NT2/D1 (cell line): ENCODE measurements at places on chromosomes 5 and 9.

GRCh38 chr9:8309258-8309657, 509.7 kb upstream of the DMAC1 start:
- no peak for DNase-seq

DNA sequence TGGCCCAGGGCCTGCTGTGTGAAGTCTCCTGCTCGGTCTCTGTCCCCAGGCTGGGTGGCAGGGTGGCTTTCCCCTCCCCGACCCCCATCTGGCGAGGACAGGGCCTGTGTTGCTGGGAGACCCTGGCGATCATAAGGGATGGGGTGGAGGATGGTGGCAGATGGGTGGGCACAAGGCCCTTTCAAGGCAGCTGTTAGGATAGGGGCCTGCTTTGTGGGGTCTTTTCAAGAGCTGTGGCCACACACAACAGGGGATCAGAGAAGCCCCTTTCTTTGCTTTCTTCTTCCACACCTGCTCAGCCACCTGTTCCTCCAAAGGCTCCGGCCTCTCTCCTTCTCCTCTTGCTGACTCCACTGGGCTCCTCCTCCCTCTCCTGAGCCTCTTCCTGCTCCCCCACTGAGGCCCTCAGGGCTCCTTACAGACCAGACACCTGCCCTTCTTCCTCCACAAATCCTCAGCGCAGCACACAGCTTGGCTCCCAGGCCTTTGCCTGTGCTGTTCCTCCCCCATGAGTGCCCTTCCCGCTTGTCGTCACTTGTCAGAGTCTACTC, 15.0 kb upstream of the NEURL1B start:
- no peak for DNase-seq

GRCh38 chr9:83932011-83932410, 10.8 kb upstream of the KIF27 start:
- DNase-seq: no peak

- peak; percentile 13 for DNase-seq
These were observed 151.5 kb downstream of the TAF11L14 start for GRCh38 chr5:17785774-17786173.

DNA sequence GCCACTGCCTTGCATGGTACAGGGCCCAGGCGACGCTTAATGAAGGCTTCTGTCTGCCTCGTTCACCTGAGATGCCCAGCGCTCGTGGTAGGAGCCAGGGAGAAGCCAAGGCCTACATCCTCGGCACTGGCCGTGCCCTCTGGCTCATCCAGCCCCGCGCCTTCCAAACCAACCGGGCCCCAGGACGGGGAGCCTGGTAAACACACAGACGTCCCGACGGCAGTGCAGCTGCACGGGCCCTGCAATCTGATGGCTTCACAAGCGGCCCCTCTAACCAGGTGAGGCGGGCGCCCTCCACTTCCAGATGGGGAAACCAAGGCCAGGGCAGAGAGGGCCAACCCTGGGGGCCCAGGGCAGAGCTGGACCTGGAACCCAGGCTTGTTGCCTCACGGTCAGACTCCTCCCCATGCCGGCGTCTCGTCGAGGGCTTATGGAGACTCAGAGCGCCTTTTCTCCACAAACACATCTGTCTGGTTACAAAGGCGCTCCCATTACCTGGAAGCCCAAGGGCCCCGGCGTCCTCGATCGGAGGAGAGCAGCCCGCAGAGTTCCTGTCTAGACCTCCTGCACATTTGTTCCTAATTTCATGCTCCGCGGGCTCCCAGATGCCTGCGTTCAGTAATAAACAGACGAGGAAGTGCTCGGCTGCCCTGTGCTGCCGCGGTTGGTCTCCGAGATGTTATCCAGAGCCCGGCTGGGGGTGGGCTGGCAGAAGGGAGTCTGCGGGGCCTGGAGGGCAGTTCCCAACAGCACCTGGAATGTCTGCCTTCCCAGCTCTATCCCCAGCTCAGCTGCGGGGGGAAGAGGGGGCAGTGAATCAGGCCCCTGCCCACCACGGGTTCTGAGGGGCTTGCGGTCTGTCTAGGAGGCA, 23.5 kb downstream of the FAM163B start:
- no peak for DNase-seq

DNA sequence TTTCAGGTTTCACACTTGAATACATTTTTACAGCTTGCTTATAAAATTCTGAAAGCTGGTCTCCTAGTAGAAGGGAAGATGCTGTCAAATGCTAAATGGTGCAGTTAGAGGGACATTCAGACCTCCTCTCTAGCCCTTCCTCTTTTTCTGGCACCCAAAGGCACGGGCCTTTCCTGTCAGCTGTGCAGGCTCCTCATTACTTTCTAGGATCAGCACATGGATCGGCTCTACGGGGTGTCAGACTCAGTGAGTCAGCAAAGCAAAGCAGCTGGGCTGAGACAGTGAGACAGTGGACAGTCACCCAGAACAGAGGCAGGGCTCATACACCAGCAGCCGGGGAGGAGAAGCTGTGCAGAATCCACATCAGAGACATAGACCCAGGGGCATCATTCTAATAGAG, 80.0 kb upstream of the TNC start:
- no peak for DNase-seq

DNA sequence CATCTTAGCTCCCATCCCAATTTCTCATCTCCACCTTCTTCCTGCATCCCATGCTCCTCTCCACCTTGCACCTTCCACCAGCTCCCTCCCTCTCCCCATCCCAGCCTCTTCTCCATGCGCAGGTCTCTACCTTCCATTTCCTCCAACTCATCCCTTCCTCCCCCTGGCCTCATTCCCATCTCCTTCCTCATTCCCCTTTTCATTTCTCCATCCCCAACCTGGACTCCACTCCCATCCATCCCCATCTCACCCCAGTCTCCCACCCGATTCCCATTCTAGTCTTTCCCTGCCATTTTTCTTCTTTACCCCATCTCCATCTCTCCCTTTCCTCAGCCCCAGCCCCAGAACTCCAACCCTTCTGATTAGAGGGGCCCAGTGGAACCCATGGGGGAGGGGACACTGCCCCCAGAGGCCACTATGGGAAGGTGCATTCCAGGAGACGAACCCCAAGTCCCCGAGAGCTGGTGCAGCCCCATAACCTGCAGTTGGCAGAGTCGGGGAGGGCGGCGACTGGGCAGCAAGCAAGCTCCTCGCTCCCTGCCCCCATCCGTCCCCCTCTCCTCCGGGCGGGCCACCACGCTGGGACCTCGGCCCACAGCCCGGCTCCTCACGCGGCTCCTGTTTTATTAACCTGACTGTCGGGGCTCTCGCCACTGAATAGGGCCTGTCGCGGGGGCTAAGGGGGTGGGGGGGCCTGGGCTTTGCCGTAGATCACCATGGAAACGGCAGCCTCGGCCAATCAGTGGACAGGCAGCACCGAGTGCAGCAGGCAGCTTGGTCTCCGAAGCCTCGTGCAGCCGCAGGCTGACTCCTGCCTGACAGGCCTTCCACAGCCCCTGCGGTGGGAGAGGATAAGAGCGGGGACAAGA, 66.7 kb downstream of the PCDH1 start:
- no peak for DNase-seq

GRCh38 chr5:172770374-172770674, 671 bp downstream of the DUSP1 start:
- no peak for DNase-seq

GRCh38 chr5:43561356-43561755, 4.5 kb upstream of the PAIP1 start:
- DNase-seq: no peak

DNA sequence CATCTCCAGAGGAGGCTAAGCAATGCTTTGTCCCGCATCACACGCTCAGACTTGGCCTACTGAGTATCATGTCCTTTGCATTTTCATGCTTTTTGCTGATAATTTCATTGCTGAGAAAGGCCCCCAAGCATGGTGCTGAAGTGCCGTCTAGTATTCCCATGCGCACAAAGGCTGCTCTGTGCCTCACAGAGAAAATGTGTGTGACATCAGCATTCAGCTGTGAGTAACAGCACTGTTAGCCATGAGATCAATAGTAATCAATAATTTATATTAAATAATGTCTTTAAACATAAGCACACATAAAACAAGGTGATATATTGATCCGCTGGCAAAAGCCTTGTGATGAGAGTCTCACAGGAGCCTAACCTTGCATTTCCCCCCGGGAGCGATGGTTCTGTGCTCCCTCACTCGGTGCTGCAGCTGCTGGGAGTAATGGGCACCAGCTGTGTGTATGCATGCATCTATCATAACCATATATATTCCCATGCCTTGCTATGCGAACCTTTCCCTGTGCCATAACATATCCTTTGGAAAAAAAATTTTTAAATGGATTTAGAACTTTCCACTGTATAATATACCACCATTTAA, 50.4 kb upstream of the RNF130 start:
- no peak for DNase-seq

- no peak for DNase-seq
These were observed 14.3 kb downstream of the ACSL6 start for GRCh38 chr5:131997026-131997726.

GRCh38 chr5:10985091-10985720, 224.2 kb upstream of the DAP start:
- no peak for DNase-seq

- no peak for DNase-seq
These were observed 49.9 kb downstream of the COL15A1 start for GRCh38 chr9:98993570-98993945.

DNA sequence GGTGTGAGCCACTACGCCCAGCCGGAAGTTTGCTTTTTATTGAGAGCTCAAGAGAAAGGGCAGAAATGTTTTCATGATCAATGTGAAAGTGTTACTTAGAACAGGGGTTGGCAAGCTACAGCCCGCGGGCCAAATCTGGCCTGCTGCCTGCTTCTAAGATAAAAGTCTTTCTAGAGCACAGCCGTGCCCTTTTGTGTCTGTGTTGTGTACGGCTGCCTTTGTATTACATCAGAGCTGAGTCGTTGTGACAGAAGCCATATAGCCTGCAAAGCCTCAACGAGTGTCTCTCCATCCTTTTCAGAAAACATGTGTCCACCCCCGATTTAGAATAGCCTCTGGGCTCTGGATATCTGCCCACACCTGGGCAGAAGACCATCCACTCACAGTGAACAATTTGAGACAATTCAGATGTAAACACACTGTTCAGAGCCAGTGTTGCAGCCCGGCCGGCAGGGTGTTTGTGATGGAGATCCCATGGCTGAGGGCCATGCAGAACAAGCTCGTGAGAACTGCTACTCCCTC, 28.8 kb downstream of the AK8 start:
- DNase-seq: peak; percentile 57

- peak; percentile 71 for DNase-seq
These were observed at the start of gene DAB2IP for GRCh38 chr9:121651295-121652020. Gene DAB2IP (plus strand): TSS chr9:121651634. CDS start chr9:121651776, 142 bp downstream.

DNA sequence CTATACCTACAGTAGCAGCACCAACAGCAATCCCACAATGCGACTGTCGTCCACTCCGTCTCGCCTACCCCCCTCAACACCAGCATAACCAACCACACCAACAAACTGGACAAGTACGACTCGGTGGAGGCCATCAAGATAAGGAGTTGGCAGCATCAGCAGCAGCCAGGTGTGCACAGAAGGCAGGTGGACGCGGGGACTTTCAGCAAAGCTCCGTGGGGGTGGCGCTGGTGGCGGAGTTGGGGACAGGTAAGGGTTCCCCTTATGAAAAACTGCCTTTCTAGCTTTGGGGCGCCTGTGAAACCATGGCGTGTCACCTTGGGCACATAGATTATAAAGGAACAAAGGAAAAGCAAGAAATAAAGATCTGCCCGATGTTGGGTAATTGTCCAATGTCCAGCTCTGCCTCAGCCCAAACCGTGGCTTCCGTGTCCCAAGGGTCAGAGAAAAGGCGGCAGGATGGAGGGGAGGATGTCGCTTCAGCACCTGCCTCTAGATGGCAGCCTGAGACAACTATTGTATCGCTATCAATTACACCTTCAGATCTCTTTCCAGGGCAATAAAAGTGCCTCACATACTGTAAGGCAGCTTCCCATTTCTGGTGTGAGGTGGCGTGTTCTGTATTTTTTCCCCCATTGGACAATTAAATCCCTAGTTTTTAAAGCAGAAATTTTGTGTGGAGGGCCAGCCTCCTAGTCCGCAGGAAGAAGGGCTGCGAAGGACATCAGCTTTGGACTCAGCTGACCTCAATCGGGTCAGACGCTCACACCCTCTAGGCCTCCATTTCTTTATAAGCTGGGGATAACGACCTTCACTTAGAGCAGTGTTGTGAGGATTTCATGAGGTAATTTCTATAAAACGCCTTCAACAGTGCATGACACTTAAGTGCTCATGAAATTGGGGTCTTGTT, 58.8 kb downstream of the MTRR start:
- DNase-seq: peak; percentile 27

GRCh38 chr5:84274585-84275468, 109.9 kb downstream of the EDIL3 start:
- DNase-seq: no peak

- peak; percentile 56 for DNase-seq
These were observed 616.4 kb upstream of the NUDT12 start for GRCh38 chr5:104178829-104179456.

GRCh38 chr9:33329117-33329563, 38.8 kb downstream of the NFX1 start:
- no peak for DNase-seq

DNA sequence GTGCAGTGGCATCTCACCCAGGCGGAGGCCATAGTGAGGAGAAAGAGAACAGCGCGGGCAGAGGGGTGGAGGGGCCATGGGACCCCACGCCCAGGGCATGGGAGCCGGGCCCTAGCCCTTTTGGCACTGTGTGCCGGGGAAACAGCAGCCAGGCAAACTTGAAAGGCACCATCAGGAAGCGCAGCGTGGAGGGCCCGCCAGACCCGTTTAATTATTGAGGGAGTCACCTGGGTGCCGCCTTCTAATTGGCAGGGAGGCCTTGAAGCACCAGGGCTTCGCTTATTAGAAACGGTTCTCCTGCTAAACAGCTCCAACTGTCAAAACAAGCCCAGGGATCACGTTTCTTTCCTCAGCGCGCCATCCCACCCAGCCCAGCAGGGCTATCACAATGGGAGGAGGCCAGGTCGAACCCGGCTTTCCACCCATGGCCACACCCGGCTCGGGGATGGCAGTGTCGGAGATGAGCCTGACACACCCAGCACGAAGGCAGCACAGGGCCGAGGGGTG, 104.6 kb upstream of the SARDH start:
- DNase-seq: no peak

- DNase-seq: no peak
These were observed 35.9 kb upstream of the FBP1 start for GRCh38 chr9:94675008-94675881.

- DNase-seq: no peak
These were observed 175.2 kb downstream of the PAX5 start for GRCh38 chr9:36858805-36859375.

- DNase-seq: no peak
These were observed 65.3 kb downstream of the CDC14B start for GRCh38 chr9:96554326-96554725.

- no peak for DNase-seq
These were observed 485.0 kb upstream of the EDIL3 start for GRCh38 chr5:84869675-84870074.

DNA sequence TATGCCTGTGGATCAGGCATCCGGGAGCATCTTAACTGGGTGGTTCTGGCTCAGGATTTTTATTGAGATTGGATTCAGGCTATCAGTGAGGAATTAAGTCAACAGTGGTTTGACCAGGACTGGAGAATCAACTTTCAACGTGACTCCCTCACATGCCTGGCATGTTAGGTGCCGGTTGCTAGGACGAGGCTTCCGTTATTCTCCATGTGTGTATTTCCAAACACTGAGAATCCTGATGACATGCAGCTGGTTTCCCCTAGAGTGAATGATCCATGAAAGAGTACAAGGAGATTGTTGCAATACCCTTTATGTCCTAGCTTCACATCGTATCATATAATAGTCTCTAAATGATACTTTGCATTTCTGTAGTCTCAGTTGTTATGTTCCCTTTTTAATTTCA, 529.2 kb downstream of the ANXA1 start:
- DNase-seq: no peak

- DNase-seq: no peak
These were observed 38.9 kb downstream of the MFAP3 start for GRCh38 chr5:154077696-154078095.

- DNase-seq: no peak
These were observed 9.3 kb upstream of the FRRS1L start for GRCh38 chr9:109176386-109176785.
